Hematopoietic multipotent progenitor cell treated with erythropoietin and hydrocortisone succinate and interleukin-3 and kit ligand, for 8 days (in vitro differentiated cells): ENCODE measurements at places on chromosomes 4 and X.

DNA sequence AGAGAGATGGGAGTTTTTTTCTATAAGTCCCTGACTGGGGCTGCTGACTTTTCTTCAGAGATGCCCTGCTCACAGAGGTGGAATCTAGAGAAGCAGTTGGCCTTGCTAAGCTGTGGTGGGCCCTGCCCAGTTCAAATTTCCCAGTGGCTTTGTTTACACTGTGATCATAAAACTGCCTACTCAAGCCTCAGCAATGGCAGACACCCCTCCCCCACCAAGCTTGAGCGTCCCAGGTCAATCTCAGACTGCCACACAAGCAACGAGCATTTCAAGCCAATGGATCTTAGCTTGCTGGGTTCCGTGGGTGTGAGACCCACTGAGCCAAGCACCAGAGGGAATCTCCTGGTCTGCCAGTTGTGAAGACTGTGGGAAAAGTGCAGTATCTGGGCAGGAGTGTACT, 199.8 kb upstream of the WDFY3 start:
- no peak for DNase-seq

GRCh38 chr4:151169223-151169622, 69.8 kb downstream of the RPS3A start:
- no peak for DNase-seq

GRCh38 chr4:19010761-19011160, 989.2 kb upstream of the LCORL start:
- no peak for DNase-seq

- no peak for DNase-seq
Observed at GRCh38 chr4:55887594-55887993, 34.1 kb downstream of the EXOC1 start.

GRCh38 chrX:16458208-16458607, 191.8 kb upstream of the S100G start:
- no peak for DNase-seq

- DNase-seq = no peak
Observed at GRCh38 chr4:175651756-175652310, 160.2 kb downstream of the GPM6A start.
